ENCODE measurements at places on chromosomes 13 and 19. TPM values are rescaled to one million over a fixed set of nuclear protein-coding genes. Genes with fewer than 3 reads are reported as not detected.

Gene PGLYRP1
- not detected for total RNA-seq

Gene ZNF296
- not detected for total RNA-seq

Gene ACER1
- not detected for total RNA-seq

Gene ZNF726
- total RNA-seq = 1.4 TPM

Gene TMIGD2
- not detected for total RNA-seq

Gene ARHGAP33
- total RNA-seq = 1.7 TPM

Gene ATP4A
- total RNA-seq = not detected

Gene ZNF317
- 12.1 TPM for total RNA-seq

Gene MIR17HG
- total RNA-seq = 3.5 TPM

Gene FFAR3
- not detected for total RNA-seq

Gene USHBP1
- 1.1 TPM for total RNA-seq

Gene GPC5
- 0.12 TPM for total RNA-seq

Gene ZNF560
- under 0.01 TPM for total RNA-seq

Gene ZNF568
- 18.8 TPM for total RNA-seq
